Left ventricle myocardium inferior (tissue), 1 donor: ENCODE measurements at places on chromosomes 3 and 15.
A peak's percentile ranks its signal among the peaks of the same experiment; 100 is the strongest.

DNA sequence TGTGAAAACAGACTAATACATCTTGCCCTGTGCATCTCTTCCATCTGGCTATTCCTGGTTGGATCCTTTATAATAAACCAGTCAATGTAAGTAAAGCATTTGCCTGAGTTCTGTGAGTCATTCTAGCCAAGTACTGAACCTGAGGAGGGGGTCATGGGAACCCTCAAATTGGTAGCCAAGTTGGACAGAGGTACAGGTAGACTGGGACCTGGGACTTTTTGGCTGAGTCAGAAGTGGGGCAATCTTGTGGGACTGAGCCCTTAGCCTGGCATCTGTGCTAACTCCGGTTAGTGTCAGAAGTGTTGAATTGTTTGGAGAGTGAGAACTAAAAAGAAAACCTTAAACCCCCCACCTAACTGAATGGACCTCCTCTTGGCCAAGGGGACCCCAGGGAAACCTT lies 21.0 kb upstream of the LIMD1 start:
- no peak overlapping the region for H3K4me3 ChIP-seq
- no peak overlapping the region for H3K27ac ChIP-seq
- no peaks in the 10 kb centered on the region for H3K36me3 ChIP-seq
- peaks cover 29% of the 10 kb centered on the region for H3K4me1 ChIP-seq

DNA sequence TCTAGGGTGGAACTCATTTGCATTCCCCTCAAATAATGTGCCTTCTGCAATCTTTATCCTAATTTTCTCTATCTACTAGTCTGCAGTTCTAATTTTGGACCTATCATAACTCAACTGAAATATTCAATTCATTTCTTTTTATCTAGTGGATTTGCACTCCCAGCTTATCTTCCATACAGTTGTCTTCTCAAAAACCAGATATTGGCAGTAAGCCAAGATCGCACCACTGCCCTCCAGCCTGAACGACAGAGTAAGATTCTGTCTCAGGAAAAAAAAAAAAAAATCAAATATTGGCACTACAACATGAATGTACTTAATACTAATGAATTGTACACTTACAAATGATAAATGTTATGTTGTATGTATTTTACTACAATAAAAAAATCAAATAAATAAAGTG lies 18.0 kb upstream of the CHMP2B start:
- no peak overlapping the region for H3K4me3 ChIP-seq
- H3K36me3 ChIP-seq = no peaks in the 10 kb centered on the region
- H3K4me1 ChIP-seq = no peaks in the 10 kb centered on the region
- H3K27me3 ChIP-seq = no peaks in the 10 kb centered on the region
- no peak overlapping the region for H3K27ac ChIP-seq

DNA sequence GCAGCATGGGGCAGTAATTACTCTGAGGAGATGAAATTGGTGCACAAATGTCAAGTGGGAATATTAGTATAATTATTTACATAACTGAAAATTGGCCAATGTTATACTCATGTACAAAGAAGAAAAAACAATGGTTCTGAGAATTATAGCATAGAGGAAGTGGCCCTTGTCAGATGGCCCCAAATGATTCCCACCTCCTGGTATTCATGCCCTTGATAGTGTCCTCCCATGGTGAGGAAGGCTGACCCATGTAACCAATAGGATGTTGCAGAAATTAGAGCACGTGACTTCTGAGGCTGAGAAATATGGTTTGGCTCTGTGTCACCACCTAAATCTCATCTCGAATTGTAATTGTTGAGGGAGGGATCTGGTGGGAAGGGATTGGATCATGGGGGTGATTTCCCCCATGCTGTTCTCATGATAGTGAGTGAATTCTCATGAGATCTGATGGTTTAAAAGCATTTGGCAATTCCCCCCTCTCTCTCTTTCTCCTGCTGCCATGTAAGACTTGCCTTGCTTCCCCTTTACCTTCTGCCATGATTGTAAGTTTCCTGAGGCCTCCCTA lies 368.5 kb downstream of the SHQ1 start:
- H3K27ac ChIP-seq = no peak overlapping the region
- no peaks in the 10 kb centered on the region for H3K27me3 ChIP-seq
- DNase-seq = no peak
- H3K36me3 ChIP-seq = no peaks in the 10 kb centered on the region
- peaks cover 25% of the 10 kb centered on the region for H3K4me1 ChIP-seq

GRCh38 chr15:91311986-91312385 lies 211.9 kb downstream of the SV2B start:
- DNase-seq = no peak
- H3K36me3 ChIP-seq = no peaks in the 10 kb centered on the region
- H3K27ac ChIP-seq = no peak overlapping the region
- H3K4me1 ChIP-seq = no peaks in the 10 kb centered on the region
- H3K27me3 ChIP-seq = peaks cover 19% of the 10 kb centered on the region

- DNase-seq = no peak
- H3K36me3 ChIP-seq = no peaks in the 10 kb centered on the region
- H3K4me3 ChIP-seq = no peak overlapping the region
- H3K27ac ChIP-seq = no peak overlapping the region
- no peaks in the 10 kb centered on the region for H3K27me3 ChIP-seq
Measured at GRCh38 chr3:11204697-11205348, 50.5 kb downstream of the HRH1 start.

DNA sequence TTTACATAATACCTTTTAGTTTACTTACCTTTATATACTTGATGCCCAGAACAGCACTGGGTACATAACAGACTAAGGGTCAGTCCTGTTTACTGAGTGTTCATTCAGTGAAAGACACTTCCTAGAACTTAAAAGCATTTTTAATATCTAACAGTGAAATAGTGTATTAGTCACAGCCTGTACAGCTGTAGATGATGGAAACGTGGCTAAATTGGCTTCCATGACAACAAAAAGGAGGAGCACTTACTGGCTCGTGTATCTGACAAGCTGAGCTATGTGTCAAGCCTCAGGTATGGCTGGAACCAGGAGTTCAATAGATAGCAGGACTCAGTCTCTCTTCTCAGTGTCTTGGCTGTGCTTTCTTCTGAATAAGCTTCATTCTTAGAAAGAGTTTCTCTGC lies 40.2 kb downstream of the CMTM8 start:
- DNase-seq = no peak
- H3K27me3 ChIP-seq = peaks cover 4% of the 10 kb centered on the region
- H3K4me1 ChIP-seq = peaks cover 44% of the 10 kb centered on the region
- H3K36me3 ChIP-seq = no peaks in the 10 kb centered on the region
- H3K4me3 ChIP-seq = no peak overlapping the region

DNA sequence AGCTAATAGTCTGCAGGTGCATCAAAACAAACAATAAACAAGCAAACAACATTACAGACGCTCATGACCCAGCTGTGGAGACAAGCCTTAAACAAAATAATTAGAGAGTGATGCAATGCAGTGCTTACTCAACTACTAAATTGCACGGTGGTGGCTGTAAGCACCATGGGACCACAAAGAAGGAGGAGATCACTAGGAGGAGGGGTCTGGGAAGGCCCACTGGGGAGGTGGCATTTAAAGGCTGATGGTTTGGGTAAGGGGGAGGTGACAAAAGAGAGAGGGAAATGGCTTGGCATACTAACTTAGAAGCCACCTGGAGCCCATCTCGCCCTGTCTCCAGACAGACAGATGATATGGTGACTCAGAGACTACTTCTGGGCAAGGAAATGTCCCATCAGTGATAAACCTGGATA lies 516.7 kb downstream of the FOXP1 start:
- no peaks in the 10 kb centered on the region for H3K36me3 ChIP-seq
- H3K27me3 ChIP-seq = no peaks in the 10 kb centered on the region
- DNase-seq = no peak
- peak overlapping the region; percentile 96 for H3K27ac ChIP-seq
- H3K4me3 ChIP-seq = peak overlapping the region; percentile 77

DNA sequence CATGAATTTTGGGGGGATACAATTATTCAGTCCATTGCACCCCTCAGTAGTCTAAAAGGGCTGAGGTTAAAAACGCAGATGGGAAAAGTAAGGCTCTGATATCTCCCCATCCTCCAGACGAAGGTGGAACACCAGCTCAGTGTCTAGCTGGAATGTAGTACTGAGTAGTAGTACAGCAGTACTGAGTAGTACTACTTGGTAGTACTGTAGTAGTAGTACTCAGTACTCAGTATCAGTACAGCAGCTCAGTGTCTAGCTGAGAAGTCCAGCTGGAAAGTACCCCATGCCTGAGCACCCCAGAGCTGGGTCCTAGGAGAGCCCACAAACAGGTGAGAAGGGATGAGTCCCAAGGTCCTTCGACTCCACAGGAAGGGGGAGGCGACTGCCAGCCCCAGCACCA lies 148.7 kb downstream of the XXYLT1 start:
- no peak overlapping the region for H3K4me3 ChIP-seq
- no peaks in the 10 kb centered on the region for H3K36me3 ChIP-seq
- no peaks in the 10 kb centered on the region for H3K27me3 ChIP-seq

GRCh38 chr15:41930221-41930866 lies 36.5 kb upstream of the SPTBN5 start:
- peak; percentile 64 for DNase-seq
- peaks cover 5% of the 10 kb centered on the region for H3K36me3 ChIP-seq
- H3K27ac ChIP-seq = peak overlapping the region; percentile 89
- H3K4me1 ChIP-seq = peaks cover 100% of the 10 kb centered on the region
- H3K27me3 ChIP-seq = no peaks in the 10 kb centered on the region
- H3K4me3 ChIP-seq = no peak overlapping the region

DNA sequence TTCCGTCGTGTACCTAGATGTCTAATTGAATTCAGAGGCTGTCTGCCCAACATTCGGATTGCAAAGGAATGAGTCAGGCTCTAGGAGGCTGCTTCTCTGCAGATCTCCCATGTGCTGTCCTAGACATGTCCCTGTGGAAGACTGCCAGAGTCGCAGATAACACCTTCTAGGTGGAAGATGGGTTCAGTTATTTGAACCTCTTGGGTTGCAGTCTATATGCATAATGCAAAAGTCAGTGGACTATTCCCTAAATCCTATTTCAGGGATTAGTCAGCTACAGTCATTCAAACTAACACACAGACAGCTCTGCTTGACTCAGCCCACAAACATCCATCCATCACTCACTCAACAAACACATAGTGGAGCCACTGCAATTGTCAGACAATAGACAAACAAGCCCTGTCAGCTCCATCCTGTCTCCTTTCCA lies 300.0 kb upstream of the CTNNB1 start:
- H3K36me3 ChIP-seq = no peaks in the 10 kb centered on the region
- DNase-seq = no peak
- H3K4me1 ChIP-seq = no peaks in the 10 kb centered on the region
- H3K4me3 ChIP-seq = no peak overlapping the region
